Urothelium cell line (cell line): ENCODE measurements at places on chromosomes 2 and 18.

GRCh38 chr2:238256594-238257104 is 16.8 kb upstream of the HES6 start:
- DNase-seq: peak; percentile 91

DNA sequence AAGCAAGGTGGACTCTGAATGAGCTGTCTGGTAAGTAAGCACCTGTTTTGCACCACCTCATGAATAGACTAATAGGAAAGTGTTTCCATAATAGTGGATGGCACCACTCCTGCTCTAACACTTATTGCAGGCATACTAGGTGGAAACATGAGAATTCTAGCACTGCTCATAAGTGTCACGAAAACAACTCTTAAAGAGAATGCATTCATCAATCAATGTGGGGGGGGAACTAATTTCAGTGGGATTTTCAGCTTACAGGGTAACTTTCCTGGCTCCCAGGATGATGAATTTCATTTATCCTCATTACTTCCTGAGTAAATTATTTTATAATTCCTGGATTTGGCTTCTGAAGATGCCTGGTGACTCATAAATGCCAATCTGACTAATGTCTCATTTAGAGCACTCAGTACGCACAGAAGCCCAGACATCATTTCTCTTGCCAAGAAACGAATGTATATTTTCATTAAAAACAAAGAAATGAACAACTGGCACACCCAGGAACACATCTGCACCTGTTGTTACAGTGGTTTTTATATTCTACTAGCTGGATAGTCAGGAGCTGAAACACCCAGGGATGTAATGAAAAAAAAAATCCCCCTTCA is 129.6 kb downstream of the PID1 start:
- peak; percentile 44 for DNase-seq

- no peak for DNase-seq
Observed at GRCh38 chr2:240814946-240815760, 4.9 kb downstream of the KIF1A start.

GRCh38 chr2:51289045-51289444 is 257.1 kb upstream of the NRXN1 start:
- DNase-seq: no peak

DNA sequence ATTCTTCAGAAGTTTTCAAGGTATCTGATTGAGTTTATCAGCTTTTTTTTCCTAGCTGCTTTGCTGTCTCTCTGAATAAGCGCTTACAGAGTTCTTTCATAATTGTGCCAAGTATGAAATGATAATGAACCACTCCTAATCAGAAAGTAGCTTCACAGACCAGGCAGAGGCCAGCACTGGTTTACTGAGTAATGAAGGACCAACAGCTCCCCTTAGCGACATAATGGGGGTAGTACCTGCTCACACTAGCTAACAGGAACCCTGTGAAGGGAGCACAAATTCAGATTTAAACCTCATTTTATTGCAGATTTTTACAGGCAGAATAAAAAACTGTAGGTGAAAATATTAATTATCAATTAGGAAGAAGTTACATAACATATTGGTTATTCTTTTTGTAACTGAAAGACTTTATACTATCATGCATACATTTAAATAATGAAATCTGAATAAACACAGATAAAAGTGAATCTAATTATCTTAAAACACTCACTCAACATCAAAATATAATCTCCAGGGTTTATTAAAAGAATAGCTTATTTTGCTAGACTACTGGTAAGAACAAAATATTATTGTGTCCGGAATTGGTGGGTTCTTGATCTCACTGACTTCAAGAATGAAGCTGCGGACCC is 53.7 kb upstream of the LRRC30 start:
- peak; percentile 86 for DNase-seq

- DNase-seq: peak; percentile 8
Observed at GRCh38 chr2:145563741-145564615, 1044.1 kb upstream of the ZEB2 start.

GRCh38 chr2:80378-80777 is 34.1 kb upstream of the FAM110C start:
- no peak for DNase-seq

DNA sequence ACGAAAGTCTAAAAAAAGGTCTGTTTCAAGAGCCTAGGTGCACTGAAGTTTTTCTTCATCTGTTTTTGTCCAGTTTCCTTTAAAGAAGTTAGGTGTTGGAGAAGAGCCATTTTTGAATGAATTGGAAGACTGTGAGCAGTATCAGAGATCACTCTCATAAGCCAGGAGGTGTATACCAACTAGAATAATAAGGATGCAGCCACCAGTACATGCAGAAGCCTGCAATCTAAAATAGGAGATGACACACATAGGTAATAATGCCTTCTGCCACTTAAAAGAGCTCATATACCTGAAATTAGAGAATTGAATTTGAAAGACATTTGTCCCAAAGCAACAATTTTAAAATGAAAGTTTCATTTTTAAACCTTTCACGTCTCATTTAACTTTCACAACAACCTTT is 81.7 kb downstream of the RBMS1 start:
- no peak for DNase-seq

DNA sequence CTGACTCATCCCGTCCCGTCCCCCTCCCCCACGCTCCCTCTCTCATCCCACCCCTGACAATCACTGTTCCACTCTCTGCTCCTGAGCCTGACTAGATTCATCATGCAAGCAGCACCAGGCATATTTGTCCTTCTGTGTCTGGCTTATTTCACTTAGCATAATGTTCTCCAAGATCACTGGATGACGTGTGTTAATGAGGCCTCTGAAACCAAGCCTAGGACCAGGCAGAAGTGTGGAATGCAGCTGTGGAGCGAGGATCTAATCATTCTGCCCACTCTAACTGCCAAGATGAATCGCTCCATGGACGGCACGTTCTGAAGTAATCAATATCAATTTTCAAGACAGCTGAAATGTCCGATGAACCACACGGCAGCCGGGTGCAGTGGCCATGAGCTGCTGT is 122.4 kb upstream of the ZNF236 start:
- no peak for DNase-seq

GRCh38 chr18:56469582-56469981 is 168.8 kb downstream of the TXNL1 start:
- DNase-seq: no peak

DNA sequence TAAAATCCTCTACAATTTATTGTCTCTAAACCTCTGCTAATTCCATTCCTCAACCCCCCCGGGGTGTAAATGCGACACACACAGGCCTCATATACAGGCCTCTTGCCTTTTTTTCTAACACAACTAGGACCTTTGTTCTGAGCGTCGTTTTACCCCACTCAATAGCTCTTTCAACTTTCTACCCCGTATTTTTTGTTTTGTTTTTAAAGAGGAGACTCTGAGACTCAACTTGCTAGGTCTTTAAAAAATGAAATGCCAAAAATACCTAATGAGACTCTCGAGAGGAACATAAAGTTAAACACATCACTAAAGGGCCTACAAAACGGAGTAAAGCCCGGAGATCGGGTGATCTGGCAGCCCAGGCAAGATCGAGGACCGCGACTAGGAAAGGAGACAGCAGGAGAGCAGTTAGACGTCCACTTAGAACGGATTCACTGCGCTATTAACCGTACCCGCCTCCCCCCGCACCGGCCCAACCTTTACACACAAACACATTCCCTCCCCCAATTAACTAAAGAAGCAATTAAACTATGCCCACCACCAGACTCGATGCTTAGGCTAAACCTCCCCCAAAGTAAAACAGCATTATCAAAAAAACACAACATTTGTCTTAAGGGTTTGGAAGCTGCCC is 1.7 kb downstream of the TRIP12 start:
- DNase-seq: no peak

DNA sequence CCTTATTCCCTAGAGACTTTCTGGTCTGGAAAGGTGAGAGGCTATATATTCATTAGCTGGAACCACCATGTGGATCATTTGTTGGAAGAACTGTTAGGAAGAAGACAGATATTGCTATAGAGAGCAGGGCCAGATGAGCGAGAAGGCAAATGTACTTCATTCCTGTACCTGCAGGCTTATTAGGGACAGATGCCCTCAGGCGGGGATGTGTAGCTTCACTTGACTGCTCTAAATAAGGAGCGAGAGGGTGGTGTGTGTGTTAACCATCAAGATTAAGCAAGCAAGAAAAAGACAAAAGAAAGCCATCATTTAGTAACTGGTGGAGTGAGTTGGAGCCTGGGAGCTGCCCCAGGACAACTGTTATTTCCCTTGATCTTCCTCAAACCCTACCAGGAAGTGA is 36.4 kb downstream of the NEDD4L start:
- no peak for DNase-seq

DNA sequence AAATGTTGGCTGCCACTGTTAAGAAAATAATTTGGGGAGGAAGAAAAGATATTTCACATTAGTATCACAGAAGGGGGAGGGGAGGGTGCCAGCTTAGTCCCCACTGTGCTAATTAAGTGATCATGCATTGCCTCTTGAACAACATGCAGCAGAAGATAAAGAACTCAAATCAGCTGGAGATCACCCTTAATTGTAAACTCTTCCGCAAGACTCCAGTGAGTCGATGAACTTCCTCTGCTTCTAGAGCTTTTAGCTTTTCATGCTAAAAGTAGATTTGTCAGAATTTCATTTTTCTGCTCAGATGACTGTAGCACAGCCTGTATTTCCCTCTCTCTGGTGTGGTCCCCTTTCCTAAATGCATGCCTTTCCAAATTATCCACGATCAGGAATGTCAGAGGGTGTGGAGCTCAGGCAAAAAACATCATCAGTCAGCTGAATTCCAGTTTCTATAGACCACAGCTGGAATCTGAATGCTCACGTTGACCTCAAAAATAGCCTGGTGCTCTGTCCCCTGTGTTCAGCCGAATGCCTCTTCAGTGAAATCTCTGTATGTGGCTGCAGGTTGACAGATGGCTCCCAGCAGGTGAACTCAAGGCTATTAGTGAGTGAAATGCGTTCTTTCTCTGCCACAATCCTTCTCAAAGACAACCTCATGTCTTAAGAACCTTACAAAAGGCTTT is 156.8 kb upstream of the UNC80 start:
- no peak for DNase-seq

GRCh38 chr18:66143029-66143428 is 392.2 kb downstream of the CDH7 start:
- no peak for DNase-seq

DNA sequence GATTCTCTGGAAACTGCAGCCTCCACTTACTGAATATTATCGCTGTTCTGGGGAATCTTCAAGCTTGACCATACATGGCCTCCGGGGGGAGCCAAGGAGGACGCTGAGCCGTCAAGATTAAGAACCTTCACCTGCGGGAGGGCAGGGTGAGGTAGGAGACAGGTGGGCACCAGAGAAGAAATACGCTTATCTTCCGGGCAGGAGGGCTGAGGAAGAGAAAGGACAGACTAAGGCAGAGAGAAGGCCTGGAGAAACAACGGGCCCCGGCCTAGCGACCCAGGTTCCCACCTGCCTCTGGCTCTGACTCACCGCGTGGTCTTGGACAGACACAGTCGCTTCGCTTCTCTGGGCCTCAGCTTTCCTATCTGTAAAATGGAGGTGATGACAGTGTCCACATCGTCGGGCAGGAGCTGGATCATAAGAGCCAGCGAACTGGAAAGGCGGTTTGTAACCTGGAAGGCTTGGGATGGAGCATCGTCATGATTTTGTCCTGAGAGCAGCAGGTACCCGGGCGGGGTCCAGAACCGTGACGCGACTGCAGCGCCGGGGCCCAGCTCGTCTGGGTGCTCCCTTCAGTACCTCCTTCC is 659 bp downstream of the ZNF142 start:
- DNase-seq: peak; percentile 75

DNA sequence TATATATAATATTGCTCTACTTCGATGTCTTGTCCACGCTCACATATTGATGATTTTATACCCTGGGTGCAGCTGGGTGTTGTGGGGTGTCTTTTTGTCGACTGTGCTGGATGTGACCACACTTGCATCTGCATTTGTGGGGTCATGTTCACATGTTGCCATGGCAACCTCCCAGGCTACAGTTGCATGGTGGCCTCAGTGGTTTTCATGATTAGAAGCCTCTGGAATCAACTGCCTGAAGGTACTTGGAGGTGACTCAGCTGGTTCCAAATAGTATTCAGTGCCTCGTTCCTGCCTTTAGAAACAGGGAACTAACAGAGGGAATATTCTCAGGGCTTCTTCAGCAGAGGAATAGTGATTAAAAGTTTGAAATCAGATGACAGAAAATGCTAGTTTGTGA is 166.3 kb upstream of the NYAP2 start:
- peak; percentile 6 for DNase-seq

DNA sequence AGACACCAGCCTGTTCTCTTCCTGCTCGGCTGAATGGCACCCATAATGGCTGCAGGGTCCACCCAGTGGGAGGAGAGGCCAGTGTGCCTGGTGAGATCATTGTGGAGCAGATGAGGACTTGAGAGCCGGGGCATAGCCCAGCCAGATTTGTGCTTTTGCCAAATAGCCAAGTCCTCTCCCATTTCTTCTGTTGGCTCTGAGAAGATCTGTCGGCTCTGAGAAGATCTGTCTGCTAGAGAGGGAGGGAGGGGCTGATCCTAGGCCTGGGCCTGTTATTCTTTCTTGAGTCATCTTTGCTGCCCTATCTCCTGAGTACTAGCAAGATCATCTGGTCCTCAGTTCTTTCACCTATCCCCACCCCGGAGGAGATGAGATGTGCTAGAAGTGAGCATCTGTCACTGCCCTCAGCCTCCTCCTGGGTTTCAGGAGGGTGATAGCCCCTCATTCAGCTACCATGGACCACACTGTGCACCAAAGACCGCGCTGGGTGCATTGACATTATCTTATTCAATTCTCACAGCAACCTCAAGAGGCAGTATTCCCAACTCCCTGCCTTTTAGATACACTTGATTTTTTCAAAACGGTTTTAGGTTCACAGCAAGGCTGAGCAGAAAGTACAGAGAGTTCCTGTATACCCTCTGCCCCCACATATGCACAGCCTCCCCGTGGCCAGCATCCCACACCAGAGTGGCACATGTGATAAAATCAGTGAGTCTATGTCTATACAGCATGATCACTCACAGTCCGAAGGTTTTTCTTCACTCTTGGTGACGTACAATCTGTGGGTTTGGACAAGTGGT is 98.6 kb downstream of the CAPN13 start:
- no peak for DNase-seq

DNA sequence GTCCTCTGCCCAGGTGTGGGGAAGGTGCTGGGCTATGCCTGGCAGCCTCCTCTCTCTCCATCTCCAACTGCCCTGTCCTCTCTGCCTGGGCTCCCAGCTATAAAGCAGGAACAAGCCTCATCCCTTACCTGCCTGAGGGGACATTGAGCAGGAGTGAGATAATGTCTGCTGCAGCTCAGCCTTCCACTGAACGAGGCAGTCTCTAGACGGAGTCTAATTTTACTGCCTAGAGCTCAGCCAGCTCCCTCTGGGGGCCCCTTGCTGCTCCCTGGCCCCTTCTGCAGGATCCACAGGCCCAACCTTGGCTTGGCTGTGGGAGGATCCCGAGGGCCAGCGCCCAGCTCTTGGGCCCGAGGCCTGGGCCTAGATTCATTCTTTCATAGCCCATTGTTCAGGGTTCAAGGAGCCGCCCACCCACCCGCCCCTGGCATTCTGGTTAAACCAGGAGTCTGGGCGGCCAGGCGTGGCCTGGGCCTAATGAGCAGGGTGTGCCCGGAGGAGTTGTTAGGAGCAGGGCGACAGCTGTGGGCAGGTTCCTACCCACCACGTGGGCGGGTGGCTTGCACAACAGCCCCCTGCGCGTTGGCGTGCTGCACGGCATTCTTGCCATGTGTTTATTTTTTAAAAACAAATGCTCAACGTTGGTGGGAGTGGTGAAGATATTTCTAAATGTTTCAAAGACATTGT is 44.6 kb downstream of the FOSL2 start:
- no peak for DNase-seq
